ENCODE measurements at places on chromosomes 7 and 10. TPM values are rescaled to one million over a fixed set of nuclear protein-coding genes. Genes with fewer than 3 reads are reported as not detected.
A peak's percentile ranks its signal among the peaks of the same experiment; 100 is the strongest.

GRCh38 chr10:116809483-116810119 lies 39.7 kb upstream of the ENO4 start:
- no peaks in the 10 kb centered on the region for H3K36me3 ChIP-seq
- no peak for DNase-seq
- H3K27ac ChIP-seq, result no peak overlapping the region
- H3K4me3 ChIP-seq, result no peak overlapping the region

ZNF804B gene
- total RNA-seq, result not detected

- H3K27me3 ChIP-seq, result peaks cover 8% of the 10 kb centered on the region
- H3K4me3 ChIP-seq, result no peak overlapping the region
- no peaks in the 10 kb centered on the region for H3K36me3 ChIP-seq
- H3K27ac ChIP-seq, result no peak overlapping the region
Observed at GRCh38 chr10:2682491-2682890, 384.9 kb upstream of the PFKP start.

DNA sequence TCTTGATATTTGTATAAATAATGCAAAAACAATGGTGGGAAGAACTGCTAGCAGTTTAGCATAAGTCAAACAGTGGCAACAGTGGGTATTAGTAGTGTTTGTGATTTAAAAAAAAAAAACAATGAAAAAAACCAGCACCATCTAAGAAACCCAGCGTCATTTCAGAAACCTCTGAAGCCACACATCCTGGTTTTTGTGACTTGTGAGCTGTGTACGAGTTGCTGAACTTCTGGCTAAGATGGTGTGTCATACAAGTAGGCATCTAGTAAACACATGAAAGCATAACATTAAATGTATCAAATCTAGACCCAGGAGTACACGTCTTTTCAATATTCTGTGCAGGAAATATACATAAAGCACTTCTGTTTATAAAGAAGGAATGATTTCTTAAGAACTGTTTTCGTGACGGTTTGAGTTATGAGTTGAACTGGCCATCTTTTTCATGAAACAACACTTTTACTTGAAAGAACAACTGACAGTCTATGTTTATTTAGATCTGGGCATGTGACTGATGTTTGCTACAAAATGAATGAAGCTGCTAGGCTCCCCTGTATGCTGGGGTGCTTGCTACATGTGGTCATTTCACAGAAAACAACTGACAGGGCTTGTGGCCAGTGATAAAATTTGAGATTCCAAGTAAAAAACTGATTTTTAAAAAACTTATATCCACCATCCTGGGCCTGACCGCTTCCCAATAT lies 143.5 kb downstream of the PIP4K2A start:
- H3K27ac ChIP-seq, result peak overlapping the region; percentile 58
- H3K4me3 ChIP-seq, result no peak overlapping the region
- H3K4me1 ChIP-seq, result peaks cover 51% of the 10 kb centered on the region
- H3K27me3 ChIP-seq, result no peaks in the 10 kb centered on the region

DNA sequence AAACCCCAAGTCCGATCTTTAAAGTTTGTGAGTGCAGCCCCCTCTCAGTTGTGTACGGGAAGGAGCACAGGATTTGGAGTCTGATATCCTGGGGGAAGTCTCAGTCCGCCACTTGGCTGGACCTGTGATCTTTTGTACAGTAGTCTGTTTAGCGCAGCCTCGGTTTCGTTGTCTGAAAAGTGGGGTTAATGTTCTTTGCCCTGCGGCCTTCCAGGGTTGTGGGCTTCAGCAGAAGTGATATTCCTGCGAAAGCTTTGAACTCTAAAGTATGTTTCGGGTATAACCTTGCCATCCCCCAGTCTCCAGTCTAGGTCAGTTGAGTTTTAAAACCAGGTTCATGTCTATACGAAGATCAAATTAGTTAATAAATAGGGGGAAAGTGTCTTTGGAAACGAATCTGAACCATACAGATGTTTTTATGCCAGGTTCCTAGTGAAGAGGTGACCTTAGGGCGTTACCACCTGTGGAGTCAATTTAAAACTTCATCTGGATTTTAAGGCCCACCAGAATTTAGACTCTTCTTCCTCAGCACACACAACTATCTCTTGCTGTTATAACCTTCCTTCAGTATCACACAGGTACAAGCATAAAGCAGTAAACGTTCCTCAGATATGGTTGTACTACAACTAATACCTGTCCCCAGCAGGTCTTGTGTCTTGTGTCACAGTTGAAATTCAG lies 904 bp downstream of the R3HCC1L start:
- H3K36me3 ChIP-seq, result peaks cover 8% of the 10 kb centered on the region
- no peak for DNase-seq
- peak overlapping the region; percentile 93 for H3K27ac ChIP-seq
- peak overlapping the region; percentile 86 for H3K4me3 ChIP-seq
- no peaks in the 10 kb centered on the region for H3K27me3 ChIP-seq
- H3K4me1 ChIP-seq, result peaks cover 52% of the 10 kb centered on the region

DNA sequence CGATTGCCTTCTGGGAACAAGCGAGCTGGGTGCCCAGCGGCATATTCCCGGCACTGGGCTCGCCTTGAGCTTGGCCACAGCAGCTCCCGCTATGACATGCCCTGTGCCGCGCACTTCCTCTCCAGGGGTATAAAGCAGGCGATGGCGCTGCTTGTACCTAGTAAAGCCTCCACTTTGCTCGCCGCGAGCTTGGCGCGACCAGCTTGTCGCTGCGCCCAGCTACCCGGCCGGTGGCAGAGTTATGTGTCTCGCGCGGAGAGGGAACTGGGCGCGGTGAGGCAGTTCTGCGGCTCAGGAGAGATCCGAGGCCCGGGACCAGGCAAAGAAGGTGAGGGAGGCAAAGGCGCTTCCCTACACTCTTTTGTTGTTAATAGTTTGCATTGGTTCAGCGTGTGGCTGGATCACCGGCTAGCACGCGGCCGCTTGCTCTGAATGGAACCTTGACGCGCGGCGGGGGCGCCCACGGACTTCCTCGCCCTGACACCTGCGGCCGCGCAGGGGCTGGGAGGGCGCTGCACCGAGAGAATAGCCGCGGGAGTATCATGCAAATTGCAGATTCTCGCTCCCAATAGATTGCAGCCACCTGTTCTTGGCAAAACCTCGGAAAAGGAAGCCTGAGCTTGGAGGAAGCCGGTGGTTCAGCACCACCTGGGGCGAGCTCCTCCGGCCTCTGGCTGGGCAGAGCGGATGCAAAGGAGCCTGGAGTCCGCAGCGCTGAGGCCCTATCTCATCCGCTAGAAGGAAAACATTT lies 3.0 kb upstream of the BUB3 start:
- H3K27ac ChIP-seq, result peak overlapping the region; percentile 60
- H3K4me1 ChIP-seq, result peaks cover 56% of the 10 kb centered on the region
- peak; percentile 65 for DNase-seq
- peak overlapping the region; percentile 60 for H3K4me3 ChIP-seq
- H3K36me3 ChIP-seq, result peaks cover 17% of the 10 kb centered on the region

Data from activated CD4-positive, alpha-beta T cell treated with anti-CD3 and anti-CD28 coated beads for 36 hours (primary cell).